ENCODE measurements at places on chromosomes 16 and 17.

DNA sequence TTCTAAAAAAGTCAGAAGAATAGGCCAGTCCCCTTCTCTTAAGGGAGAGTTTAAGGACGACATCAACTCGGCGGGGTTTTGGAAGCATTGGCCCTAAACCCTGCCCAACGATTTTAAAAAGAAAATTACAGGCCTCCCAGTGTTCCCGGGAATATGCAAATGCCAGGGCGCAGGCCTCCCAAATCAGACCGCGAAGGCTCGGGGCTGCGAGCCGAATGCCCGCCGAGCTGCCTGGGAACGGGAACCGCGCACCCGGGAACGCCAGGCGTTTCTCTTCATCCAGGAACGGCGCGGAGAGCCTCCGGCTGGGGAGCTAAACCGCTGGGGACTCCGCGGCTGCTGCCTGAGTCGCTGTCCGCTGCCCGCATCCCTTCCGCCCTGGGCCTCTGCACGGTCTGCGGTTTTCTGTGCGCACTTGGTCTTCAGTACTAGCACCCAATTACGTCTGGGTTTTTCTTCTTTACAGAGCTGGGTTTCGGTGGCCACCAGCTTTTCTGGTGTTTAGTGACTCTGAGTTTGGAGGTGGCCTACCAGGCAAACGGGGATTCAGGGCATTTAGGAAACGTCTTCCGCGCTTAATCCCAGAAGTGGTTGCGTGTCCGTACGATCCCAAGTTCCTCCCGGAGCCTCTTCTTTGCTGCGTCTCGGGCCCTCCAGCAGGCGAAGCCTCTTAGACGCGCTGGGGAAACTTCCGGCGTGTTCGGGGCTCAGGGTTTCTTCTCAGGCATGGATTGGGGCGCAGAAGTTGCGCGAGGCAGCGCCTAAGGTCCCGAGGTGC is 5.7 kb downstream of the IRX5 start:
- no peak for DNase-seq

- DNase-seq = no peak
Observed at GRCh38 chr17:62975206-62975605, 9.2 kb downstream of the TANC2 start.

DNA sequence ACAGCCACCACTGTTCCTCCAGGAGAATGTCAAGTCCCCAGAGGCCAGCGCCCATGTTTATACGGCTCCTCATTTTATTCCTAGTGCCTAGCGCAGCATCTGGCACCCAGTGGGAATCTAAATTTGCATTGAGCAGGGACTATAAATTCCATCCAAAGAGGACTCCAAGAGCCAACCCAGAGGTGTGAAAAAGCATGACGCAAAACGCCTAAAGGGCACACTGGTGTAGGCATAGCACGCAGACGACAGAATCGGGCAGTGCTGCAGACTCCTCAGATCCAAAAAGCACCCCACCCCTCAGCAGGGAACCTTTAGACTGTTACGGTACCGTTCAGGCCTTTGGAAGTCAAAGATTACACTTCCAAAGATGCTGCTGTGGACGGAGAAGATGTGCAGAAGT is 19.5 kb downstream of the TEKT5 start:
- DNase-seq = no peak

GRCh38 chr17:9817086-9817485 is 4.8 kb downstream of the GSG1L2 start:
- no peak for DNase-seq

DNA sequence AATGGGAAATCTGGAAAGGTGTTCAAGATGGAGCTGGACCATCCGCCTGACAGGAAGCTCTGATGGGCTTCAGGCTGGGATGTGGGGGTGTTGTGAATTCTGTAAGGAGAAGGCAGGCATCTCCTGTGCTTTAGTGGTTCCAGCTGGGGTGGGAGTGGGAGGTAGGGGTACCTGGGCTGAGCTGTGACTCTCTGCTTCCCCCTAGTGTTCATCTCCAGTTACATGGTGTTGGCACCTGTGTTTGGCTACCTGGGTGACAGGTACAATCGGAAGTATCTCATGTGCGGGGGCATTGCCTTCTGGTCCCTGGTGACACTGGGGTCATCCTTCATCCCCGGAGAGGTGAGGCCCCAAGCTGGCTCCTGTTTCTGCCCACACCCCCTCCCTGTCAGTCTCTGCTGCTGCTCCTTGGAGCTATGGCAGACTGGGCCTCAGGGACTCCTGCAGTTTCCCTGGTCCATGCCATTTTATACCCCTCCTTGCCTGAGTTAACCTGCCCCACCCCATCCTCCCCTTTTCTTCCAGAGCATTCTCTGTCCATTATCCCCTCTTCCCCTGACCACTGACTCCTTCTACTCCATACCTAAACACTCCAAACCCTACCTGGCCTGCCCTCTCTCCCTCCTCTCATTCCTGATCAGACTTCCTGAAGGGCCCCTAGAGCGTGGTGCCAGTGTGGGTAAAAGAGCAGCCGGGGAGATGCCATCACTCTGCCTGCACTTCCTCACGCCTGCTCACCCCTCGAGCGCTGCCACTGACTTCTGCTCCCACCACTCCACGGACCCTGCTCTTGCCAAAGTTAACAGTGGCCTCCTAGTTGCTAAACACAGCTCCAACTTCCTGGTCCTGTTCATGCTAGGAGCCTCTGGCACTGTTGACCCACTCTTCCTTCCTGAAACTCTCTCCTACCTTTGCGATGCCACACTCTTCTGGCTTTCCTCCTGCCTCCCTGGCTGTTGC is 3.4 kb downstream of the SPNS1 start:
- DNase-seq = no peak

- DNase-seq = no peak
Observed at GRCh38 chr16:75271441-75272096, 20.1 kb upstream of the BCAR1 start.

DNA sequence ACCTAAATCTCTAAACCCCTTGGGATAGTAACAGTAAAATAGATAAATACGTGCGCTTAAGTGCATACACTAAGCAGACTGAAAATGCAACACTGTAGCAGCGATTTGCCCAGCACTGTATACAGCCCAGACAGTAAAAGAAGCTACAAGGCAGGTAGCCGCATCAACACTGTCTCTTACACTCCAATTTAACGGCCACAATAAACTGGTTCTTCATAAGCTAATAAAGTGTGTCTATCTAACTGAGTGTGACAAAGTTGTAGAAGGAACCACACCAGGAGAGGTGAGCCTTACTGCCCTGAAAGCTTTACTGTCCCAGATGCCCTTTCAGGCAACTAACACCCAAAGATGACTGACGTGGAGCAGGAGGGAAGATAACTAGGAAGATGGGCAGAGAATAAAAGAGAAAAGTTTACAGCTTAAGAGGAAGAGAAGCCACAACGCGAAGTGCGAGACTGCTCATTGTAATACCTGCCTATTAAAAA is 847 bp downstream of the ZDHHC7 start:
- DNase-seq = no peak

DNA sequence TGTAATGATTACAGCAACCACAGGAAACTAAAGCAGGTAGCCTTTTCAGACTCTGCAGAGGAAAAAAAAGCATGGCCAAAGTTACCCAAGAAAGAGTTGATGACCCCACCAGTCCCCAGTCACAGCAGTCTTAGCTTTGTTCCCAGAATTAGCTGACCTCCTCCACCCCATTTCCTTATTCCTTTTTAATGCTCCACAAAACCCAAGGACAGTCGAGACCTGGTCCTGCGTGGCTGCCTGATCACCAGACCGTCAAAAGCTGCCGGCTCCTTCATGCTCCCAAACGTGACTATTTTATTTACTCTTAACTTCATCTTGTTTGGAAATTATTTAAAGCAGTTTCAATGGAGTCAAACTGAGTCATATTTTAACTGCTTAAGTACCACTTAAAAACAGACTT is 28.7 kb upstream of the MED9 start:
- DNase-seq = no peak
